Fibroblast of the conjunctiva (primary cell): ENCODE measurements at places on chromosomes 6 and 20.

GRCh38 chr6:92688342-92688741 lies 731.0 kb downstream of the EPHA7 start:
- DNase-seq: no peak

DNA sequence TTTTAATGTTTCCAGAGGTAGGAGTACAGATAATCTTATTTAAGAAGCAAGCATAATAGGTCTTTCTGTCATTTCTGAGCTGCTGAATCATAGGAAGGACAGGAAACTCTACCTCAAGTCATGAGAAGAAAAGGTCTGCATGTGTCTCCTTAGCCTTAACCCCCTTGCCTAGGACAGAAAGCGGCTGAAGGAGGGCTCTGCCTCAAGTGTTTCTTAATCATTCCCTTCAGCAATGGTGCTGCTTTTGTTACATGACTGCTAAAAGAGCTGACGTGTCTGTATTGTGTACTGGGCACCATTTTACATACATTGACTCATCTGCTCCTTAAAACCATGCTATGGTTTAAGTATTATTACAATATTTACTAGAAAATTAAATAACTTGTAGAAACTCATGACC lies 564.0 kb upstream of the AGPAT4 start:
- no peak for DNase-seq

- DNase-seq: no peak
Measured at GRCh38 chr20:22909436-22909835, 125.7 kb upstream of the SSTR4 start.

DNA sequence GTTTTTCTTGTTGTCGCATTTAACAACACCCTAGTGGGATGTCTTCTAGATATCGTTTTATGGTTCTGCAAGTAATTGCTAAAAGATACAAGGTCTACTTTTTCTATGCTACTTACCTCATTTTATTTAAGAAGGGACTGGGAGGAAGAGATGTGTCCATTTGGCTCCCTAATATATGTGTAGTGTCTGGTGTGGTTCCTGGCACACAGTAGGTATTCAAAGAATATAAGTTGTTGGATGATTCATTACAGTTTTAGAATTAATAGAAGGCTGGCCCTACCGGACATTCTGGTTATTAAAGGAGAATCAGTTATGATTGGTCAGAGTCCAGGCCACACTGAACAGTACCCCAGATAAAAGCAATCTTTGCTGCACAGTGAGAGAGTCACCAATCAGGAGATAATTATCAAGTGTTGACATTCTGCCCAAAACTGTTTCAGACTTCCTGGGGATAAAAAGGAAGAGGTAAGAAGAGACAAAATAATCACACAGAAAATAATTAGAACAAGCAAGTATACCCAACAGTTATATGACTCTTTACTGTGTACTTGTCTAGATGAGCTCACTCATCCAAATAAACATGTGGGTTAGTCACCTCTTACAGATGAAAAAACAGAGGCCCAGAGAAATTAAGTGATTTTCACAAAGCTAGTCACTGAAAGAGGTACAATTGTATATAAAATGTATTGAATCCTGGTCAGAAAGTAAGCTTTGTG lies 7.0 kb downstream of the TMEM244 start:
- DNase-seq: no peak

GRCh38 chr6:157825243-157825904 lies 2.3 kb downstream of the SNX9 start:
- DNase-seq: no peak

DNA sequence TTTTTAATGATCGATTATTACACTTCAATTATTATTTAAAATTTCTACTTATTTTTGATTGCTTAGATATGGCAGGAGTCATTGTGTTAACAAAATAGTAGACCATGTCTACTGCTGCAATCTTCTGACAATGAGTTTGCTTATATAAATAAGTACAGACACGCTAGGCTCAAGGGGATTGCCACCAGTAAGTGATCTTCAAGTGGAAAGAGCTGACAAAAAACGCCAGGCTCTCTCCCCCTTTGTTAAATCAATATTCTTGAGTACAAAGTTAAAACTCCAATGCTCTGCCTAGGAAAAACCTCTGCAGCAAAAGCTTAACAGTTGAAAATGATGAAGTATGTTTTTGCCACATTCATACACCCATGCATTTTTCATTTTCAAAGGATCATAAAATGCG lies 738.1 kb downstream of the HDGFL1 start:
- DNase-seq: no peak

GRCh38 chr6:20455251-20455940 lies 53.7 kb downstream of the E2F3 start:
- DNase-seq: peak; percentile 9

DNA sequence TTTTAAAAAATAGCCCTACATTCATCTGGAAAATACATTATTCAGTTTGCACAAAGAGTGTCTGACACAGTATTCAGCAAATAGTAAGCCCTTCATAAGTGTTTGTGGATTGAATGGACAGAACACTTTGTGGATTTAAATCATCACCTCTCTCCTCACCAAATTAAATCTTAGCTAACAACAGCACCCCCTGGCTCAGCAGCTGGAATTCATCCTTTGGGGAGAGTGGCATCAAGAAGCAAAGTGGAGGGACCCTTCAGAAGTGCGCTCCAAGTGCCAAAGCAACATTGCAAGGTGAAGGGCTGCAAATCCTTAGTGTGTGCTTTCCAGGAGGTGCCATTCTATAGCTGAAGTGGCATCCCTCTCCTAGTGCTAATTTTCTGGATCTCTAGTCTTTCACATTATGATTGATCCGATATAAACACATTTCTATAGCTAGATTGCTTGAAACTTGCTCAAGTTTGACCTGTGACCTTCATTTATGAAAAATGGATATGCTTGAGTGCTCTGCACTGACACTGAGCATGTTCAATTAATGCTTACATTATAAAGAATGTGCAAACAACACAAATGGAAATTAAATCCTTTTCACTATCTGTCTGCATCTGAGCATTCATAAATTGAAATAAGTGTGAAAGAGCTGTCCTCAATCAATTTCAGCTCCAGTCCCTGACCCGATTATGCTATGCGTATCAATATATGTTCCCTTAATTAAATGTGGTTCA lies 891.7 kb downstream of the C6orf118 start:
- DNase-seq: no peak
